ENCODE measurements at places on chromosomes 16 and 17.

DNA sequence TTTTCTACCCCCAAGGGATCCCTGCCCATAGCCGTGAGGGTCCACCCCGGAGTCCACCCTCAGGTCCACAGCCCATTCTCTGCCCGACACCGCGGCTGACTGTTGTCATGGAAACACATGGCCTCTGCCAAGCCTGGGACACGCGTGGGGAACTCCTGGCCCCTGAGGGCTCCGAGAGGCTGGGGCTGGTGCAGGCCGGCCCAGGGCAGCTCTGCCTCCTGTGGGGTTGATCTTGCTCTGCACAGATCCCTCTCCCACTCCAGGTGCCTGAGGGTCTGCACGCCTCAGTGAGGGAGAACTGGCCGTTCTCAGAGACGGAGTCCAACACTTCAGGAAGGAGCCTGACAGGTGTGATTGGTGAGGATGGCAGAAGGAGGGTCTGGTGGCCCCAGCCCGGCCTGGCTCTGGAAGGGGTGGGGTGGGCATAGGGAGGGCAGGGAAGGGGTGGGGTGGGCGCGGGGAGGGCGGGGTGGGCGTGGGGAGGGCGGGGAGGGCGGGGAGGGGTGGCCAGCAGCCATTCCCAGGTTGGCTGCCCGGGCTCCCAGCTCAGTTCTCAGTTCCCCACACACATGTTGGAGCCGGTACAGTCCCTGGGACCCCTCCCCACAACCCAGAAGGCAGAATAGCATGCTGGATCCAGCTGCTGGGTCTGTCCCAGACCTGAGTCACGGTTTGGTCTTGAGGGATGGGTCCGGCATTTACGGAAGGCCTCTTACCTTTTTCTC, 6.4 kb downstream of the MRPL28 start:
- no peak for DNase-seq

GRCh38 chr16:89442990-89443726, 47.2 kb downstream of the ANKRD11 start:
- DNase-seq = no peak

- no peak for DNase-seq
These were observed 3.6 kb downstream of the P2RX5 start for GRCh38 chr17:3692346-3692745.

DNA sequence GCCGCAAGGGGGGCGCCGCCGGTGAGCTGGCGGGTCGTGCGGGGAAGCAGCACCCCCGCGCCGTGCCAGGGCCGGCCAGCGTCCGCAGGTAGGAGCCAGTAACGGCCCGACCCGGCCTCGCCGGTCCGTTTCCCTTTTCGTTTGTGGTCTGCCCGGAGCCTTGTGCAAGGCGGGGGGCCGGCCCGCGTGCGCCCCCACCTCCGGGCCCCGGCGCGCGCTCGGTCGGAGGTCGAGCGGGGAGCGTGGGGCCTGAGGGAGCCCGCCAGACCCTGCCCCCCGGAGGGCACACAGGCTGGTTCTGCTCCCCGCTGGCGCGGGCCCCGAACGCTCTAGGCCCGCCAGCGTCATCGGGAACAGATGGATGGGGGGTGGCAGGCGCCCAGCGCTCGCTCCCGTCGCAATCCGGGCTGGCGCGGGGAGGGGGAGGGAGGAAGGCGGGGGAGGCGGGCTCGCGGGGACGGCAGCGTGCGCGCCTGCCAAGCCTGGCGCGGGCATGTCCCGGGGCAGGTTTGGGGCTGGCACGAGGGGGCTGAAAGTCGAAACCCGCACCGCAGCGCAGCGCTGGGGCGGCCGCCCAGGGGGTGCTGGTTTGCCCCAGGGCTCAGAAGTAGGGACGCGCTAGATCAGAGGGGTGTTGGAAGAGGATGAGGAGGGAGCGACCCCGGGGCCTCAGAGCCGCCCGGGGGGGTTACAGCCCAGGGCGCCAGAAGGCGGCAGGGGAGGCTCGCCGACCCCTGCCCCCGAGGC, 1.5 kb upstream of the GSE1 start:
- no peak for DNase-seq

- no peak for DNase-seq
These were observed 563.9 kb downstream of the TOX3 start for GRCh38 chr16:51982715-51983680.

DNA sequence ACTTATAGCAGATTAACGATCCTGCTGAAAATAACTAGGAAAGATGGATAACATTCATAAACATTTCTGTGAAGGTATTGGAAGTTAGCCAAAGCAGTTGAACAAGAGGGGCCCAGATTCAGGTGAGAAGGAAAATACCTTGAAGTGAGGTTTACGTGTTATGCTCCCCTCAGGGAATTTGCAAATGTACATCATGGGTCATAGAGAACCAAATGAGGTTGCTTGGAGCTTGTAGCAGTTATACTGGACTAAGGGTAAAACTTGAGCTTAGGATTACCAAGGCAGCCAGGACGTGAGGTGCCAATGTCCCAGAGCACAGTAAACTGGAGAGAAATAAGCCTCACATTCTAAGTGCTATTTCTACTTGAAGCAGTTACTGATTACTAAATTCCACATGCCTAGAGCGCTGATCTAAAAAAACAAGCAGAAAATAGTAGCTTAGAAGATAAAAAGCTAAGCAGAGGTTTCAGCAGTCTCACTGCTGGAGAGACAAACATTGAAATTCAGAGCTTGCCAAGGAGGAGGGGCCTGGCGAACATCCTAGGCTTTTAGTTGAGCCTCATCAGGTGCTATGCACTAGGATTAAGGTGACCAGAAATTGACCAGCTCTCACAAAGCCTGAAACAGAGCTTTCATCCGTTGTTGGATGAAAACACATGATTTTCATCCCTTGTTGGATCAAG, 136.7 kb upstream of the FAM20A start:
- DNase-seq = no peak

- DNase-seq = no peak
These were observed 2.0 kb downstream of the GPT2 start for GRCh38 chr16:46885960-46886763.

GRCh38 chr17:49053171-49053829, 56.1 kb downstream of the IGF2BP1 start:
- DNase-seq = no peak

DNA sequence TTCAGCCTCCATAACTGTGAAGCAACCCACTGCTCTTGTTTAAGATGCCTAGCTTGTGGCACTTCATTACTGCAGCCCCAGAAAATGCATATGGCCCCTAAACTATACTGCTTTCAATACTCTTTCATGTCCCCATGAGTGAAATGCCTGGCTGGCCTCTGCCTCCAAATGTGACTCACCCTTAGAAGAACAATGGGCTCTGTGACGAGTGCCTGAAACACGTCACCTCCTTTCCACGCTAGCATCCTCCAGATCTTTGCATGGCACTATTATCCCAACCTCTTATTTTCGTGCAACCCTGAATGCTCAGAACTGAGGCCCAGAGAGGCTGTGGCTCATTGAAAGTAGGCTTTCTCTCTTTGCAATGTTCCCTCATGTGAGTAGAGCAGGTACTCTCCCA, 233.1 kb downstream of the CBLN1 start:
- no peak for DNase-seq

- no peak for DNase-seq
These were observed 183.7 kb downstream of the CBLN1 start for GRCh38 chr16:49097964-49098363.

GRCh38 chr16:89315791-89316581, 98.5 kb downstream of the ZNF778 start:
- DNase-seq = peak; percentile 63

DNA sequence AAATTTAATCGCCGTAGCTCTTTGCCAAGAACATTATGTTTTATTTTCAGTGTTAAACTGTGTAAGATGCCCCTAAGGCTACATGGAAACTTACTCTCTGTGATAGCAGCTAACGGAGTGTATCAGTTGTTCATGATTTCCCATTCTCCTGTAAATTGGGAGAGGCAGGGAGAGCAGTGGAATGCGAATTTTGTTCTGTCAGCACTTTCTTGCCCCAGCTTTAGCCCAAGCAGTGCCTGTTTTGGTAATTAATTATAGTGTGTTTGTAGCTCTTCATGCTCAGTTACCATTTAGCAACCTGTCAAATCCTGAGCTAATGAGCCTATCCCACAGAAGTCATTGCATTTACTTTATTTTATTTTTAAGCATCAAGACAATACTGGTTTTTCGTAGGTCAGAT, 475.1 kb upstream of the RBFOX1 start:
- DNase-seq = no peak

GRCh38 chr17:41338961-41339485, 11.6 kb downstream of the KRT33A start:
- DNase-seq = no peak

DNA sequence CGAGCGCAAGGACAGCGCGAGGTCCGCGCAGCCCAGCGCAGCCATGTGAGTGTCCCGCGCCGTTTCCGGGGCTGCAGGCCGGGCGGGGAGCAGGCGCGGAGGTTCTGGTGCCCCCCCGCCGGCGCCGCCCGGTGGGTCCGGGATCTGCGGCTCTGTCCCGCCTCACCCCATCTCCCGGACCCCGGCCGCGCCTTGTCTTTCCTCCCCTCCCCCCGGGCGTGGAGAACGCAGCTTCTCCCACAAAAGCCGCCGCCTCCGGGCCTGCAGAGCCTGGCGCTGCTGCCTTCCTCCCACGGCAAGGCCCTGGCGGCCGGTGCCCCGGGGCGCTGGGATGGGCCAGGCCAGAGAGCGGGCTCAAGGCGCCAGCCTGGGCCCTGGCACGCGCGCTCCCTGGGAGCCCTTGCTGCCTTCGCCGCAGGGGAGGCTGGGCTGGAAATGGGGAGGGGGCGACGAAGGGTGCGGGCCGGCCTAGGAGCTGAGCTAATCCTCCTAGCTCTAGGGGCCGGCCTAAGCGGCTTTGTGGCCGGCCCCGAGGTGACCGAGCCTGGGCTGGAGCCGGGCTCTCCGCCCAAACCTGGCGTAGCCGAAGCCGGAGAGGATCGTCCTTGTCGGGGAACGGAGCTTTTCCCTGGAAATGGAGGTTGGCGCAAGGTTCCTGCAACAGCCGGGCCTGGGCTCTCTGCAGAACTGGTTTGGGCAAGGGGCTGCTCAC, 397 bp downstream of the RIPOR1 start:
- no peak for DNase-seq

GRCh38 chr16:14356064-14356463, 274.0 kb downstream of the PARN start:
- no peak for DNase-seq

DNA sequence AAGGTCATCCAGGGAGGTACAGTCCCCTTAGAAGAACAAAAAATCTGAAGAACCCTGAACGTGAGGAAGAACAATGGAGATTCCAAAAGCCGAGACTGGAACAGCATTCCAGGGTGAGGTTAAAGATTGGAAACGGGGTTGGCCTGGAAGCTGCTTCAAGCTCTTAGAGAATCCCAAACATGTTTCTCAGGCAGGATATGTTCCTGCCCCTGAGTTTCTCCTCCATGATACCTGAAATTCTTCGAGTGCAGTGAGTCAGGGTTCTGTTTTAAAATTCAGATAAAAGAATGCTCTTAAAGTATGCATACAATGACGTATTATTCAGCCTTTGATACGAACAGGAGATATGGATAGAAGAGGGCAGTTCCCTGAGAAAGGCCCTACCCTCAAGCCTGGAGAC, 293.1 kb downstream of the HS3ST3B1 start:
- no peak for DNase-seq

GRCh38 chr17:13204607-13205237, 186.9 kb upstream of the ELAC2 start:
- DNase-seq = no peak

DNA sequence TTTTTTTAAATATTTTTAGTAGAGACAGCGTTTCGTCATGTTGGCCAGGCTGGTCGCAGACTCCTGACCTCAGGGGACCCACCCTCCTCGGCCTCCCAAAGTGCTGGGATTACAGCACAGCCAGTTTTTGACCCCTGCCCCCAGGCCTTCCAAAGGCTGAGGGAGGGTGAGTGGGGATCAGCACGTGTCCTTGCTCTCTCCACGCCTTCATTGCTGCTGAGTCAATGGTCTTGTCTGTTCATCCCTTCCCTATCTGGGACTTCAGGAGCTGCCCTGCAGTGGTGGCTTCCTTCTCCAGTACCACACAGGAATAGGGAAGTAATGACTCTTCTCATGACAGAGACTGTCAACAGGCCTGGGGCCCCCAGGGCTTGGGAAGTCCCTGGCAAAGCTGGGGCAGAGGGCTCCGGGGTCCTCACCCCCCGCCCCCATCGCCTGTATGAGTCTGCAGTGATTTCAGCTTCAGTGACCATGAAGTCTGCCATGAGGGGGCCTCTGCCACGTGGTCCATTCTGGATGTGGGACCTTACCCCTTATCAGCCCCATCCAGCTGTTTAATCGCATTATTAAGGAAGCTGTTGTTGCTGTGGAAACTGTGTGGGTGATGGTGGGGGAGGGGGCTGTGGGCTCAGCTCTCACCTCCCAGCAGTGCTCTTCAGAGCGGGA, 6.1 kb downstream of the ABCC3 start:
- DNase-seq = no peak

GRCh38 chr16:11224894-11225676, 30.9 kb downstream of the SOCS1 start:
- peak; percentile 69 for DNase-seq

DNA sequence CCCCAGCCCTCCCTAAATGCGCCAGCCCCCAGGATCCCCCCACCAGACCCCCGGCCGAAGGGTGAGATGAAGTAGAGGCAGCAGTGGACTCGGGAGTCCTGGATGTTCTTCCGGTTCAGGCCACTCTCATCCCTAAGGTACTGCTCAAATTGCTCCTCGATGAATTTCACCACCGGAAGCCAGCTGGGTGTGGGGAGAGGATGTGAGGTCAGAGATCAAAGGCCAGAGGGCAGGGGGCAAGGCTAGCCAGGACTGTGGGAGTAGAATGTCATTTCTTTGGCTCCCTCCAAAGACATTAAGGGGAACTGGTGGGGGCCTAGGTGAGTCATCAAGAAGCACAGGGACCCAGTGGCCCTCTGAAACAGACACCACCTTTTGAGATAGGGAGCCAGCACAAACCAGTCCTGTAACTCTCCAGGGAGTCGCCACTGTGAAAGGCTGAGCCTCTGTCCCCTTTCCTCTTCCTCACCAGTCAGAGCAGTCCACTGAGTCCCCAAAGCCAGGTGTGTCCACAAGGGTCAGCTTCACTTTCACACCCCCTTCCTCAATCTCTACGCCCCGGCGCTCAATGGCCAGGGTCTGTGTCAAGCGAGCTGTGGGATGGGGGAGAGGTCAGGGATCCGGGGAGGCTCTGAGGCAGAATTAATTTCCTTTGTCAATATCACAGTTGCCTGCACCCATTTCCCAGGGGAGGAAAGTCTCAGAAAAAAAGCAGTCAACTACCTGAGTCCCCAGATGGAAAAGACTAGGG, 895 bp downstream of the SEPTIN1 start:
- DNase-seq = no peak

- DNase-seq = no peak
These were observed 7.9 kb upstream of the ZNF778 start for GRCh38 chr16:89209522-89210044.

DNA sequence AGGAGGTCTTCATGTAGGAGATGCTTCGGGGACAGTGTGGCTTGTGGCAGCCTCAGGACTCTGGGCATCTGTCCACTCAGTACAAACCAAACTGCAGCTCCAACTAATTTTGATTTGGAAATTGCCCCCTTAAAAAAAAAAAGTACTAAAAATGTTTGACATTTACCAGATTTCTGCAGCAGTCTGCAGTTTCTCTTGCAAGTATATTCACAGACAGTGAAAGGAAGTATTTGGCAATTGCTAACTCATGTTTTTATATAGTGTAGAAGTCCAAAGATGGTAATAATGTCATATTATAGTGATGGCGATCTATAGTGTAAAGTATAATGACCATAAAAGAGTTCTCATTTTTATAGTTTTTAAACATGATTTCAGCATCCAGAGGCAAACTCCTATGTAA, 218.6 kb downstream of the PRKCA start:
- no peak for DNase-seq

- DNase-seq = no peak
These were observed 135.6 kb downstream of the AATF start for GRCh38 chr17:37084372-37084771.

Measured in activated CD4-positive, CD25-positive, alpha-beta regulatory T cell (primary cell).